Skin of body (tissue), 3 donors: ENCODE measurements at places on chromosomes 16 and 17. TPM values are rescaled to one million over a fixed set of nuclear protein-coding genes. Genes with fewer than 3 reads are reported as not detected.

PPP1R27 gene
- total RNA-seq: 10.0 TPM

LITAF gene
- 41.3 TPM for total RNA-seq

TBC1D3L gene
- total RNA-seq: 2.8 TPM

GLG1 gene
- 104 TPM for total RNA-seq

KRT32 gene
- 28.0 TPM for total RNA-seq

PRSS22 gene
- 4.6 TPM for total RNA-seq

PLA2G15 gene
- 15.4 TPM for total RNA-seq

TM4SF5 gene
- not detected for total RNA-seq

PFN1 gene
- total RNA-seq: 160 TPM

E2F4 gene
- 23.5 TPM for total RNA-seq

SEC14L5 gene
- total RNA-seq: 0.49 TPM

CD7 gene
- total RNA-seq: 0.30 TPM

ANKRD40CL gene
- not detected for total RNA-seq

KLHL10 gene
- 0.20 TPM for total RNA-seq

NF1 gene
- 70.9 TPM for total RNA-seq

RPUSD1 gene
- total RNA-seq: 7.8 TPM

KRT222 gene
- 0.49 TPM for total RNA-seq

LPCAT2 gene
- total RNA-seq: 24.0 TPM

CCT6B gene
- total RNA-seq: 3.2 TPM

CCDC200 gene
- not detected for total RNA-seq

CD300E gene
- 1.2 TPM for total RNA-seq

ARHGDIG gene
- 0.99 TPM for total RNA-seq

SLC22A31 gene
- total RNA-seq: 2.6 TPM

SLC38A8 gene
- total RNA-seq: not detected

HS3ST6 gene
- total RNA-seq: 4.3 TPM

EME1 gene
- total RNA-seq: 3.6 TPM

CHD9NB gene
- total RNA-seq: 3.6 TPM

YBX2 gene
- 1.3 TPM for total RNA-seq

UBE2G1 gene
- total RNA-seq: 34.9 TPM

KCNAB3 gene
- 2.2 TPM for total RNA-seq

CLDN9 gene
- total RNA-seq: 0.39 TPM

PLXDC1 gene
- total RNA-seq: 5.4 TPM

IGF2BP1 gene
- total RNA-seq: 1.5 TPM

MARVELD3 gene
- total RNA-seq: 3.0 TPM

ABCA10 gene
- 28.8 TPM for total RNA-seq

PTX4 gene
- total RNA-seq: 0.10 TPM

HSDL1 gene
- total RNA-seq: 22.1 TPM

ANKRD11 gene
- total RNA-seq: 64.2 TPM

CETP gene
- total RNA-seq: 2.9 TPM

KRTAP1-5 gene
- total RNA-seq: 14.1 TPM

TPSG1 gene
- total RNA-seq: not detected

CACNB1 gene
- 17.5 TPM for total RNA-seq

SOST gene
- total RNA-seq: 0.20 TPM

ZNF750 gene
- 31.3 TPM for total RNA-seq
